Activated CD4-positive, alpha-beta T cell treated with anti-CD3 and anti-CD28 coated beads, Interleukin-2, amount 50 U/mL, for 4 hours (primary cell): ENCODE measurements at places on chromosomes 4 and X.

DNA sequence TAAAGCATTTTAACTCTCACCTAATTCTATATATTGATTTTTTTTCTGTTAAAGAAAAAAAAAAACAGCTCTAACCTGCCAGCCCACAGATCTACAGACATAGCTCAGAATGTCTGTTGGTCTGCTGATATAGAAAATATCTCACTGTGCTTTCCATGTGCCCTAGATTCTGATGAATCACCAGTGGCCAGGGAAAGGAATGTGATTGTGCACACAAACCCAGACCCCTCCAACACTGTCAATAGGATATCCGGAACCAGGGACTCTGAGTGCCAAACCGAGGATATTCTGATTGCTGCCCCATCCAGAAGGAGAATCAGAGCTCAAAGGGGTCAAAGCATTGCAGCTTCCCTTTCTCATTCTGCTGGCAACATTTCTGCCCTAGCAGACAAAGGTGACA, 12.1 kb upstream of the SCML1 start:
- DNase-seq: no peak

DNA sequence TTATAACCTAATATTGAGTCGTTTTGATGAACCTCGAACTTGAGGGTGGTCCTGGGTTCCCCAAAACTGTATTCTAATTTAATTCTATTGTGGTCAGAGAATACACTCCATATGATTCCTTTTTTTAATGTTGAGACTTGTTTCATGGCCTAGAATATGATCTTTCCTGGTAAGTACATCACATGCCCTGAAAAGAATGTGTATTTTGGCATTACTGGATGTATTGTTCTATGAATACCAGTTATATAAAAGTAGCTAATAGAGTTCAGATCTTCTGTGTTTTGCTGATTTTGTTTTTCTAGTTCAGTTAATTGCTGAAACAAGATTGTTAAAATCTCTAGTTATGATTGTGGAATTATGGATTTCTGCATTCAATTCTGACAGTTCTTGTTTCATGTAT, 18.8 kb downstream of the PRRG1 start:
- DNase-seq: no peak

DNA sequence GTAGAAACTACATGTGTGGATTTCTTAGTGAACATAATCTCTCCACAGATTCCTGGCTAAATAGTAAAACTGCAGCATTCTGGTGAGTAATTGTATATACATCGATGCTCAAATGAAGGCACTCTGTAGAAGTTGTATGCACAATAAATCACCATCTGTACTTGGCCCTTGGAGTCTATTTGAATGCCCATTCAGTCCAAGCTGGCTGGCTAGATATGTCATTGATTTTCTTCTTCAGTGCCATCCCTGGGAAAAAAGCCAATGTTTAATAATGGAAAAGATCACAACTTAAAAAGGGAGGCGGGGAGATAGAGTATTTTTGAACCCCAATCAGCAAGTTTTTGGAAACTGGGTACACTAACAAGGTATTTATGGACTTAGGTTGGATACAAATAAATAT, 381.0 kb upstream of the TEX13C start:
- DNase-seq: no peak

DNA sequence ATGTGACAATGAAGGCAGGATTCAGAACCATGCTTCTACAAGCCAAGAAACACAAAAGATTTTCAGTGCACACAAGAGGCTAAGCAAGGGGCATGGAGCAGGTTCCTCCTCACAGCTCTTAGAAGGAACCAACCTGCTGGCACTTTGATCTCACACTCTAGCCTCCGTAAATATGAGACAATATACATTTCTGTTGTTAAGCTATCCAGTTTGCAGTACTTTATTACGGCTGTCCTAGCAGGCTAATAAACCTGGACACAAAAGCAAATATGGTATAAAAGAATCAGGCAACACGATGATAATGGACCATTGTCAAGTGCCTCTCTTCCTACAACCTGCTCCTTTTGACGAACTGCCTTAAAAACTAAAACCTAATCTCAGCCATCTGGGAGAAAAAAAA, 114.5 kb downstream of the ZAR1 start:
- DNase-seq: no peak

GRCh38 chr4:33060674-33061542, 2340.7 kb downstream of the PCDH7 start:
- DNase-seq: no peak

GRCh38 chrX:100743009-100743607, 11.2 kb upstream of the SYTL4 start:
- DNase-seq: no peak

DNA sequence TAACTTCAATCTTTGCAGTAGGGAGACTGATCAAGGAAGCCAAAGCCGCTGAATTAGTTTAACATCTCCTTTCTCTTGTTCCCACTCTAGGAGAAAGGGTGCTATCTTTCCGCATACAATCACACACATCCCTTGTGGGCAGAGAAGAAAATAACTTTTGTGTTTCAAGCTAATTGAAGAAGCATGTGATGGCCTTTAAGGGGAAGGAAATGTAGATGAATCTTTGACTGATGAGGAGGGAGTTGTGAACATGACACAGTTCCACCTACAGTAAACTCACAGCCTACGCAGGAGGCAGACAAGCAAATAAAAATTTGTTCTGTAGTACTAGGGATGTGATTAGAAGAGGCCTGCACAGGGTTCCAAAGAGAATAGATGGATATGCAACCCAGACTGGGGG, 14.7 kb upstream of the SPATA4 start:
- DNase-seq: no peak

- no peak for DNase-seq
Measured at GRCh38 chr4:94759767-94760211, 2.0 kb downstream of the BMPR1B start.

GRCh38 chr4:153110739-153111138, 93.5 kb upstream of the TRIM2 start:
- no peak for DNase-seq

GRCh38 chr4:150572704-150573504, 9.0 kb upstream of the MAB21L2 start:
- DNase-seq: no peak
